Activated CD4-positive, alpha-beta memory T cell treated with anti-CD3 and anti-CD28 coated beads, Interleukin-2, amount 10 ng/mL, durations not matched to agents 7 days and 5 days (primary cell): ENCODE measurements at places on chromosomes 16 and 17.

GRCh38 chr17:29158488-29159275 is 21.5 kb downstream of the MYO18A start:
- peak overlapping the region; percentile 35 for H3K4me3 ChIP-seq
- no peaks in the 10 kb centered on the region for H3K27me3 ChIP-seq
- H3K27ac ChIP-seq, result peak overlapping the region; percentile 64
- H3K4me1 ChIP-seq, result peaks cover 48% of the 10 kb centered on the region

GRCh38 chr16:15557258-15557657 is 85.7 kb downstream of the MARF1 start:
- H3K27me3 ChIP-seq, result no peaks in the 10 kb centered on the region
- no peak overlapping the region for H3K4me3 ChIP-seq
- H3K36me3 ChIP-seq, result no peaks in the 10 kb centered on the region

DNA sequence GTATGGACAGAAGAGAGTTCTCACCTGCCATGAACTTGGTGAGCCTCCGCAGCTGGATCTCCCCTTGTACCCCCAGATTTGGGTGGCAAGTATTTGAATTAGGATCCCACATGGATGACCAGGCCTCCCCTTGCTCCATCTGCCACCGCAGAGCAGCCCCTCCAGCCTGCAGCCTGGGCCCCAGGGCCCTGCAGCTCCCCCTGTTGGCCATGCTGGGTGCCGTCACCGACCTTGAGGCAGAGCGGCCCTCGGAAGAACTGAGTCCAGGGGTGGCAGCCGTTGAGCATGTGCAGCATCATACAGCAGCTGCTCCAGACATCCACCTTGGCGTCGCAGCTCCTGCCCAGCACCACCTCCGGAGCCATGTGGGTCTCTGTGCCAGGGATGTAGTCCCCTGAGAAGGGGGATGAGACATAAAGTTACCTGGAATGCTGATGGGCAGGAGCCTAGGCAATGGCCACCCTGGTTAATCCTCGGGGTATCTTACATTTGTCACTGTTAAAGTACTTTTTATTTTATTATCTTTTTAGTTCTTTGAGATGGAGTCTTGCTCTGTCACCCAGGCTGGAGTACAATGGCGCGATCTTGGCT is 9.0 kb upstream of the SPATA32 start:
- no peak overlapping the region for H3K27ac ChIP-seq
- H3K4me3 ChIP-seq, result no peak overlapping the region
- H3K27me3 ChIP-seq, result no peaks in the 10 kb centered on the region
- DNase-seq, result peak; percentile 44
- H3K4me1 ChIP-seq, result no peaks in the 10 kb centered on the region

- no peak overlapping the region for H3K27ac ChIP-seq
- H3K4me3 ChIP-seq, result no peak overlapping the region
- H3K27me3 ChIP-seq, result no peaks in the 10 kb centered on the region
- no peak for DNase-seq
- H3K4me1 ChIP-seq, result no peaks in the 10 kb centered on the region
These were observed 1.4 kb downstream of the DNASE1L2 start for GRCh38 chr16:2237493-2238149.

DNA sequence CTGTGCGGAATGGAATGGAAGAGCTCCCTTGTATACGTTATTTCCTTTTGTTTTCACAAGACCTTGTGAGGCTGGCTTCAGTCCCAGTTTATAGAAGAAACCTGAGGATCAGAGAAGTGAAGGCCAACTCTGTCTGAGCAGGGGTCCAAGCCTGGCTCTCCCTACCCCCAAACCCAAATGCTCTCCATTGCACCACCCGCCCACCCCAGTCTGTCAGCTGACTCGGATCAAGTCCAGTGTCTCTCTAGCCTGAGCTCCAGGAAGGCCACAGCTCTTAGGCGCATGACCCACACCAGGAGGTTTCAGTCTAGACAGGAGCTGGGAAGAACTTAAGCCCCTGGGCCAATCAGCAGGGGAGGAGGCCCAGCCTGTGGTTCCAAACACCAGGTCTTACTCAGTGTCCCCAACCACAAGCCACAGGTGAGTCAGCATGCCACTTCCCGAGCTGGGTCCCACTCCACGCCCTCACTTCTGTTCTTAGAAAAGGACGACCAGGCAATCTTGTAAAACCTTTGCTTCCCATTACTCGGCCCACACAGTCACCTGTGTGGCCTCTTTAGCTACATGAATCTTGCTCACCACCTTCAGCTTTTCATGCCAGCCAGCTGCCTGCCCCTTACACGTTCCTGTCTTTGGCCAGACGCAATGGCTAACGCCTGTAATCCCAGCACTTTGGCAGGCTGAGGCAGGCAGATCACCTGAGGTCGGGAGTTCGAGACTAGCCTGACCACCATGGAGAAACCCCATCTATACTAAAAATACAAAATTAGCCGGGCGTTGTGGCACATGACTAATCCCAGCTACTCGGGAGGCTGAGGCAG is 27.8 kb downstream of the TK2 start:
- H3K27me3 ChIP-seq, result no peaks in the 10 kb centered on the region
- DNase-seq, result peak; percentile 97
- H3K36me3 ChIP-seq, result peaks cover 24% of the 10 kb centered on the region
- H3K27ac ChIP-seq, result peak overlapping the region; percentile 95

- peaks cover 92% of the 10 kb centered on the region for H3K27me3 ChIP-seq
- no peak overlapping the region for H3K4me3 ChIP-seq
- H3K36me3 ChIP-seq, result no peaks in the 10 kb centered on the region
- H3K27ac ChIP-seq, result no peak overlapping the region
- H3K4me1 ChIP-seq, result peaks cover 5% of the 10 kb centered on the region
These were observed 10.4 kb upstream of the HOXB13 start for GRCh38 chr17:48738803-48739526.

DNA sequence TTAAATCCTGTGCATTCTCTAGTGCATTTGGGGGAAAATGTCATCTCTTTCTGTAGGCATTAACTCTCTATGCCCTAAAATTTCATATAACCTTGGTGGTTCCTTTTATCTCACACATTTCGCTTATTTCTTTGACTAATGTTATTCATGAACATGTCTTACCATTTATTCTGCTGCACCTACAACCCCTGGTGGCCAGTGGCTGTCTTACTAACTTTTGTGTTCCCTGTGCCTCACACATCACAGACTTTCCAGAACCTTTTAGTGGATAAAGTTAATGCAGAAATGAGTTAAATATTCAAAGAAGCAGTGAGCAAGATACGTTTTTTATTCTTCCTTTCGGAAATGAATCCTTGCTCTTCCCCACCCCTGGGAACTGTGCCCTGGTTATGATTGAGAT is 111.9 kb downstream of the CDH13 start:
- no peak overlapping the region for H3K4me3 ChIP-seq
- H3K36me3 ChIP-seq, result no peaks in the 10 kb centered on the region
- H3K27me3 ChIP-seq, result peaks cover 23% of the 10 kb centered on the region
- DNase-seq, result no peak

- H3K27ac ChIP-seq, result no peak overlapping the region
- peaks cover 21% of the 10 kb centered on the region for H3K4me1 ChIP-seq
- no peak overlapping the region for H3K4me3 ChIP-seq
- no peak for DNase-seq
- no peaks in the 10 kb centered on the region for H3K36me3 ChIP-seq
These were observed 8.4 kb downstream of the HSDL1 start for GRCh38 chr16:84136331-84137125.

DNA sequence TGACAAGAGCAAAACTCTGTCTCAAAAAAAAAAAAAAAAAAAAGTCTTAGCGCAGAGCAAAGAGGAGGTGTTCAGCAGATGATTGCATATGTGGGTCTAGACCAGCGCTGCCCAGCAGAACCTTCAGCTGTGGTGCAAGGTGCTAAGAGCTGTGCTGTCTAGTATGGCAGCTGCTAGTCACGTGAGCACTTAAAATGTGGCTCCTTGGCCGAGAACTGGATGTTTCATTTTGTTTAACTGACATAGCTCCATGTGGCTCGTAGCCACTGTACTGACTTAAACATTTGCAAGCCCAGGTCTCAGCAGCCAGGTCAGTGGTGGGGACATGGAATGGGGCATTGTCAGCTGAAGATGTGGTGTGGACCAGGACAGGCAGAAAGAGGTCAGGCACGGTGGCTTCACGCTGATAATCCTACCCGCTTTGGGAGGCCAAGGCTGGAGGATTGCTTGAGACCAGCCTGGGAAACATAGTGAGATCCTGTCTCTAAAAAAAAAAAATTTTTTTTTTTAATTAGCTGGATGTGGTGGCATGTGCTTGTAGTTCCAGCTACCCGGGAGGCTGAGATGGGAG is 9.2 kb downstream of the C1QTNF1 start:
- H3K4me3 ChIP-seq, result no peak overlapping the region
- DNase-seq, result no peak
- no peaks in the 10 kb centered on the region for H3K36me3 ChIP-seq
- H3K27me3 ChIP-seq, result peaks cover 15% of the 10 kb centered on the region

- H3K4me1 ChIP-seq, result peaks cover 19% of the 10 kb centered on the region
- DNase-seq, result no peak
- H3K4me3 ChIP-seq, result no peak overlapping the region
- no peaks in the 10 kb centered on the region for H3K36me3 ChIP-seq
- H3K27me3 ChIP-seq, result no peaks in the 10 kb centered on the region
These were observed 21.5 kb upstream of the HELZ start for GRCh38 chr17:67266496-67266895.

DNA sequence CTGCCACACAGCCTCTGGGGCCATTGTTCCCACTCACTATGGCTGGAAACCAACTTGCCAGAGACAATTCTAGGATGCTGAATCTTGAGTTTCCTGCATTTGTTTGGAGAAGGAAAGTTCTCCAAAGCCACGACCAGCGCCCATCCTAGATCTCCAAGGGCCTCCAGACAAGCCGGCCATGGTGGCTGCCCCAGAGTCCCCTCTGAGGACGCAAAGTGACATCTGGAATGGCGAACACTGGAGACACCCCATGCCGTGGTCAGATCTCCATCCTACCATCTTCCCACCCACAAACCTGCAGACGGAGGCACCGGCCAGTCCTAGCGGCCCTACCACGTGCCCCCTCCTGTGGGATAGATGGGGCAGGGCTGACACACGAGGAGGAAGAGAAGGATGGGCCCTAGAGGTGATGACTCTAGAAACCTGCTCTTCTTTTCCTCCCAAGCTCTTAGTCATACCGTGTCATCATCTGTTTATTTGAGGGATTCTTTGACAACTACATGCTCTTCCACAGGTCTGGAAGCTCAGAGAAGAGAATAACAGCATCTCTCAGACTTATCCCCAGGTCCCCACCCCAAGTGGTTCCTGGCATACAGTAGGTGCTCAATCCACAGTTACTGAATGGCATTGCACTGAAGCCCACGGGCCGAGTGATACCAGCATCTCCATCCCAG is 71.3 kb downstream of the MYH11 start:
- H3K36me3 ChIP-seq, result no peaks in the 10 kb centered on the region
- H3K4me3 ChIP-seq, result no peak overlapping the region
- H3K27ac ChIP-seq, result no peak overlapping the region

GRCh38 chr17:27621536-27621935 is 9.5 kb upstream of the LGALS9 start:
- no peak overlapping the region for H3K27ac ChIP-seq
- no peak overlapping the region for H3K4me3 ChIP-seq
- H3K4me1 ChIP-seq, result peaks cover 26% of the 10 kb centered on the region
- no peaks in the 10 kb centered on the region for H3K27me3 ChIP-seq

DNA sequence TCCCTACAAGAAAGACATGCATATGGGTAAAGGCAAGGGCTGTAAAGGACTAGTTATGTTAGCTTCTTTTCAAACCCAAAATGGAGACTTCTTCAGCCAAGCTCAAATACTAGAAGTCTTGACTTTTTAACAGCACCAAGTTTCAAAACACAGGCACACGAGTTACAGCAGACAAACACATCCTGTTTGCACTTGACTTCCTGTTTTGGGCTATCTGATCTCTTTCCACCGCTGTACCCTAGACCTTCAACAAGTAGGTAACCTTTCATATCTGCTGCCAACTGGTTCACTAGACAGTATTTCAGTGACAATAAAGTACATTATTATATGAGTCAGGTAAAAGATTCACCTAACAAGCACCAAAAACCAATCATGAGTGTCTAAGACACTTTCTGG is 12.3 kb downstream of the RFFL start:
- peaks cover 37% of the 10 kb centered on the region for H3K36me3 ChIP-seq
- peak overlapping the region; percentile 88 for H3K27ac ChIP-seq
- H3K4me3 ChIP-seq, result peak overlapping the region; percentile 53
- peaks cover 69% of the 10 kb centered on the region for H3K4me1 ChIP-seq
- H3K27me3 ChIP-seq, result no peaks in the 10 kb centered on the region

DNA sequence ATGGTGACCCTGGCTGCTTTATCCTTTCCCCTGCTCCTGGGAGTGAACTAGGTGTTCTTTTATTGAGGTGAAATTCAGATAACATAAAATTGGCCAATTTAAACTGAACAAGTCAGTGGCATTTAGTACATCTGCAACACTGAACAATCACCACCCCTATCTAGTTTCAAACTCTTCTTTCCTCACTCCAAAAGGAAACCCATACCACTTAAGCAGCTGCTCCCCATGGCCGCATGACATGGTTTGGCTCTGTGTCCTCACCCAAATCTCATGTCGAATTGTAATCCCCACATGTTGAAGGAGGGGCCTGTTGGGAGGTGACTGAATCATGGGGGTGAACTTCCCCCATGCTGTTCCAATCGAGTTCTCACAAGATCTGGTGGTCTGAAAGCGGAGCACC is 154.1 kb downstream of the STX8 start:
- H3K27me3 ChIP-seq, result no peaks in the 10 kb centered on the region
- H3K27ac ChIP-seq, result no peak overlapping the region
- H3K4me1 ChIP-seq, result no peaks in the 10 kb centered on the region
- DNase-seq, result no peak
- no peak overlapping the region for H3K4me3 ChIP-seq

GRCh38 chr16:81896902-81897301 is 114.4 kb downstream of the SDR42E1 start:
- H3K36me3 ChIP-seq, result no peaks in the 10 kb centered on the region
- no peaks in the 10 kb centered on the region for H3K27me3 ChIP-seq
- H3K27ac ChIP-seq, result no peak overlapping the region
- DNase-seq, result no peak
- no peak overlapping the region for H3K4me3 ChIP-seq
- H3K4me1 ChIP-seq, result no peaks in the 10 kb centered on the region

DNA sequence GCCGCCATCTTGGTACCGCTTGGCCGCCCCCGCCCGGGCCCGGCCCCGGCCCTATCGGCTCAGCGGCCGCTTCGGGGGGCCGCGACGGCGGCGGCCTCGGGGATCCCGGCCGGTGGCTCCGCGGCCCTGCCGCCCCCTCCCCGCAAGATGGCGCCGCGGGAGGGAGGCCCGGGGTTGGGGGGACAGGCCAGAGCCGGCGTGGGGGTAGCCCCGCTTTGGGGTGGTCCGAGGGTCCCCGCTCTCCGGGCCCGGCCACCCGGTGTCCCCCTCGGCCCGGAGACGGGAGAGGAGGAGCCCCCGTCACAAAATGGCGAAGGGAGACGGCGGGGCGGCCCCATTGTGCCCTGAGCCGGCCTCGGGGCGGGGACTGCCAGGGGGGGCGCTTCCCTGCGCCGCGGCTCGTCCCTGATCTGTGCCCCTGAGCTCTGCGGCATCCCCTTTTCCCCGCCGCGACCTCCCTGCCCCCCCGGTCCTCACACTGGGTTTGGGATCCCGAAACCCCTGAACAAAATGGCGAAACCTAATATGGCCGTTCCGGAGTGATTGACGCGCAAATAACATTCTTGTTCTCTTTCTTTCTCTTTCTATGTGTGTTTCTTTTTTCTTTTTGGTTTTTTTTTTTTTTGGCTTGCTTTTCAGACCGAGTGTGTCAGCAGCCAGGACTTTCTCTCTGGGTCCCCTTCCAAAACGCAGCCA is 986 bp downstream of the HAPSTR1 start:
- no peaks in the 10 kb centered on the region for H3K27me3 ChIP-seq
- H3K4me3 ChIP-seq, result peak overlapping the region; percentile 99
- H3K36me3 ChIP-seq, result peaks cover 43% of the 10 kb centered on the region
- H3K27ac ChIP-seq, result peak overlapping the region; percentile 97

GRCh38 chr17:51035431-51035830 is 85.2 kb downstream of the SPAG9 start:
- no peak for DNase-seq
- H3K27me3 ChIP-seq, result no peaks in the 10 kb centered on the region
- H3K36me3 ChIP-seq, result peaks cover 32% of the 10 kb centered on the region
- H3K4me1 ChIP-seq, result peaks cover 5% of the 10 kb centered on the region
- H3K4me3 ChIP-seq, result no peak overlapping the region
